ENCODE measurements at places on chromosomes 2 and 18.
A peak's percentile ranks its signal among the peaks of the same experiment; 100 is the strongest.

DNA sequence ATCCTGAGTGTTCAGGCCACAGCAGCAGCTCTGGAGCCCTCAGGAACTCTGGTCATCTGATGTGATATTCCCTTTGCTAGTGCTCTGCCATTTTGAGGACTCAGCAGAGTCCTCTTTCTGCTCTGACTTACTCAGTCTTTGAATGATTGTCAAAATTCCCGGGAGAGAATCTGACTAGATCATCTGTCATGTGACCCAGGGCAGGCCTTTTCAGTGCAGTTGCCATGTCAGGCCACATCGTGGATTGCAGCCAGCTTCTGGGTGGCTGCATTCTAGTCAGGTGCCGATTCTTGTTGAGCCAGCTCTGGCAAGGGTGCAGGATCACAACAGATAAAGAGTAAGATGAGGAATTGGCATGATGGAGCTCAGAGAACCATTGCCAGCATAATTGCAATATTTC lies 795.6 kb downstream of the CPS1 start:
- no peak overlapping the region for H3K4me3 ChIP-seq
- no peak overlapping the region for H3K27ac ChIP-seq
- no peaks in the 10 kb centered on the region for H3K36me3 ChIP-seq
- no peak for DNase-seq
- H3K27me3 ChIP-seq = no peaks in the 10 kb centered on the region

- H3K27me3 ChIP-seq = no peaks in the 10 kb centered on the region
- no peak overlapping the region for H3K27ac ChIP-seq
- H3K4me3 ChIP-seq = no peak overlapping the region
- no peaks in the 10 kb centered on the region for H3K36me3 ChIP-seq
- H3K4me1 ChIP-seq = no peaks in the 10 kb centered on the region
Measured at GRCh38 chr18:47050468-47050867, 15.0 kb upstream of the ELOA2 start.

DNA sequence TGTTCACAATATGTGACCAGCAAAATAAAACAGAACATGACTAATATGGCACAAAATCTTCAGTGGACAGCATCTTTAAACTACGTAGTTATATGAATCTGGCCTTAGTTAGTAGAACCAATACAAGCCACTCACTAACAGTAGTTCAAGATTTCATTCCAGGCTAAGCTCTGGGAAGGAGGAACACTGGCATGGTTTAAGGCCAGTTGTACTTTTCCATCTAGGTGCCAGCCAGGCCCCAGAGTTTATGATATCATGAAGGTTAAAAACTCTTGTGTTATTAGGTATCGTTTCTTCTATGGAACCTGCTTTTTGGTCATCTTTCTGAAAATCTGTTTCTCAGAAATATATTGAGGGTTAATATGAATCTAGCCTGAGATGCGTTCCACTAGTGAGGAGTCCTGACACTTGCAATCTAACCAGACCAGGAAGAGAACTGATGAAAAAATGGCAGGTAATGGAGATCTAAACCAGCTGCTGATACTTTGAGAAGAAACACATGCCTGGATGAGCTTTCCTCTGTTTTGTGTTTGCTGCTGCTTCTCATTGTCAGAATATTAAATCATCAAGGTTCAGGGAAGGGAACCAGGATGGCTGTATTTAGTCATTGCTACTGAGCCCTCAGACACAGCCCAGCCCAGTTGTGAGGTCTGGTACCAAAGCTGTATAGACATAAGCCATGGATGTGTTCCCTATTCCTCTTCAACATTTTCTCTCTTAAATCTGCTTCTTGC lies 182.8 kb upstream of the SETBP1 start:
- H3K27me3 ChIP-seq = no peaks in the 10 kb centered on the region
- no peak overlapping the region for H3K4me3 ChIP-seq
- no peaks in the 10 kb centered on the region for H3K36me3 ChIP-seq
- DNase-seq = no peak

GRCh38 chr18:7242926-7243325 lies 12.0 kb downstream of the LRRC30 start:
- DNase-seq = no peak
- H3K27me3 ChIP-seq = no peaks in the 10 kb centered on the region
- no peak overlapping the region for H3K27ac ChIP-seq
- H3K4me3 ChIP-seq = no peak overlapping the region

GRCh38 chr2:28392297-28393113 lies at the start of gene FOSL2:
Gene FOSL2 (plus strand): TSS chr2:28392858. CDS start chr2:28393721, 863 bp downstream.
- H3K4me3 ChIP-seq = peak within 1 kb of the TSS; percentile 85
- peak within 1 kb of the TSS; percentile 100 for H3K27ac ChIP-seq
- H3K36me3 ChIP-seq = no peaks in the 10 kb centered on the region

Data from colonic mucosa (tissue), 4 donors.